ENCODE measurements at places on chromosomes 11 and 22. TPM values are rescaled to one million over a fixed set of nuclear protein-coding genes. Genes with fewer than 3 reads are reported as not detected.
A peak's percentile ranks its signal among the peaks of the same experiment; 100 is the strongest.

RFPL3 gene
- polyA plus RNA-seq = not detected

IL18 gene
- 129 TPM for polyA plus RNA-seq

CARNS1 gene
- not detected for polyA plus RNA-seq

MYRF gene
- polyA plus RNA-seq = 6.4 TPM

OR5AL1 gene
- not detected for polyA plus RNA-seq

MOGAT2 gene
- polyA plus RNA-seq = 98.5 TPM

RIBC2 gene
- 1.5 TPM for polyA plus RNA-seq

OR52E8 gene
- not detected for polyA plus RNA-seq

DNA sequence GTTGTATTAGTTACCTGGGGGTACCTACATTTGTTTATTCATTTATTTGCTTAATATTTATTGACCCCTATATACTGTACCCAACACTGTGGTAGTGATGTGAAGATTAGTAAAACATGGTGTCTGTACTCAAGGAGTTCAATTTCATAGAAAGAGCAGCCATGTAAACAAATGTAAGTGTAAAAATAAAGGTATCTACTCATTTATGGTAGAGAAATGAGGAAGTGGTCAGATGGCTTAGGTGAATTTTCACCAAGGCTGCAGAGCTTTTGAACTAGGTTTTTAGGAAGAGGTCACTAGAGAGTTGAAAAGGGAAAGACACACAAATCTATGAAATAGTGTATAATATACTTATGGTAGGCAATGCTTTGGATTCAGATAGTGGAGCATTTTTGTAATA is 11.1 kb downstream of the CTR9 start:
- DNase-seq = no peak
- no peaks in the 10 kb centered on the region for H3K4me1 ChIP-seq
- H3K36me3 ChIP-seq = peaks cover 100% of the 10 kb centered on the region

GRCh38 chr11:70531281-70532065 is 133.1 kb downstream of the CTTN start:
- no peaks in the 10 kb centered on the region for H3K4me1 ChIP-seq
- no peak overlapping the region for H3K27ac ChIP-seq
- H3K36me3 ChIP-seq = no peaks in the 10 kb centered on the region

- H3K27me3 ChIP-seq = no peaks in the 10 kb centered on the region
- H3K4me3 ChIP-seq = no peak overlapping the region
- no peaks in the 10 kb centered on the region for H3K36me3 ChIP-seq
- H3K4me1 ChIP-seq = peaks cover 85% of the 10 kb centered on the region
- no peak for DNase-seq
- H3K27ac ChIP-seq = peak overlapping the region; percentile 82
Measured at GRCh38 chr22:27880778-27881394, 38.2 kb downstream of the PITPNB start.

GRCh38 chr22:37844904-37845329 is 783 bp upstream of the ANKRD54 start:
- H3K27ac ChIP-seq = peak overlapping the region; percentile 90
- H3K36me3 ChIP-seq = peaks cover 2% of the 10 kb centered on the region

GRCh38 chr11:63670433-63671321 is 499 bp downstream of the ATL3 start:
- peak; percentile 77 for DNase-seq
- peak overlapping the region; percentile 98 for H3K27ac ChIP-seq
- H3K27me3 ChIP-seq = no peaks in the 10 kb centered on the region
- peak overlapping the region; percentile 76 for H3K4me3 ChIP-seq
- peaks cover 50% of the 10 kb centered on the region for H3K4me1 ChIP-seq

GRCh38 chr11:67592880-67593564 is 9.4 kb downstream of the GSTP1 start:
- peak; percentile 28 for DNase-seq
- H3K27ac ChIP-seq = no peak overlapping the region

GRCh38 chr11:76269661-76270261 is 63.5 kb upstream of the WNT11 start:
- no peaks in the 10 kb centered on the region for H3K27me3 ChIP-seq
- H3K36me3 ChIP-seq = no peaks in the 10 kb centered on the region
- H3K4me3 ChIP-seq = no peak overlapping the region
- peak overlapping the region; percentile 23 for H3K27ac ChIP-seq

DNA sequence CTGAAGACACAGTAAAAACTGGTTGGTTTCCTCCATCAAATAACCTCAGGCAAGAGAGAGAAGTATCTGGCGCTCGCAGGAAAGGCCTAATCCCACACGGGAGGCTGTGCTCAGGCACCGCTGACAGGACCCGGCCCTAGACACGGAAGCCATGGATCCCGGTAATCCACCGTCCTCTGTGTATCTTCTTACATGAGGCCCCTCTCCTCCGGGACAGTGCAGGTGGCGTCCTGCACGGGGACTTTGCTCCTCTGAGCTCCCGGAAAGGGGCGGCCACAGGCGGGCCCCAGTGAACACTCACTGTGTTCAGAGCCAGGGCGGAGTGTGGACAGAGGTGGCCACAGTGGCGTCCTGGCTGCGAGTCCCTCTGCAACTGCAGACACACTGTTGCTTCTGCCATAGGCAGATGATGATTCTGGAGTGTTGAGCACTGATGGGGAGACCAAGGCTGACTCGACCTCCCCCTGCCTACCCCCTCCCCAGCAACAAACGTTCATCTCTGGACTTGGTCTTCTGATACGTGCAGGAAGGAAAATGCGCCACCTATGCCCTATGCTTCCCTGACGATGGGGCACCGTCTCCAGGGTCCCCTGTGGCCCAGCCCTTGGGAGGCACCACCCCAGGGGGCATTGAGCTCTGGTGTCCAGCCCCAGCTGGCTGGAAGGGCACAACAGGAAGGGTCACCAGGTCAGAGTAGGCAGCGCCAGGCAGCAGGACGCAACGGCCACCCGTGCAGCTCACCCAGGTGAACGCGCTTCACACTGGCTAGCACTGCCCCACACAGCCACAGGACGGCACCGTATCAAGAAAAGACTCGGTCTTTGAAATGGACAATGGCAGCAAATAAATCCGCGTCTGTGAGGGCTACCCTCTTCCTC is 95.7 kb downstream of the TRMU start:
- no peaks in the 10 kb centered on the region for H3K4me1 ChIP-seq
- H3K27ac ChIP-seq = no peak overlapping the region
- H3K4me3 ChIP-seq = no peak overlapping the region
- no peaks in the 10 kb centered on the region for H3K36me3 ChIP-seq
- no peak for DNase-seq

- no peaks in the 10 kb centered on the region for H3K27me3 ChIP-seq
- H3K27ac ChIP-seq = no peak overlapping the region
- H3K4me3 ChIP-seq = no peak overlapping the region
- no peak for DNase-seq
Measured at GRCh38 chr22:22948651-22949571, 61.3 kb downstream of the IGLL5 start.

GRCh38 chr11:66845143-66845875 is 2.1 kb downstream of the RCE1 start:
- no peaks in the 10 kb centered on the region for H3K27me3 ChIP-seq
- H3K4me1 ChIP-seq = peaks cover 28% of the 10 kb centered on the region
- H3K36me3 ChIP-seq = peaks cover 14% of the 10 kb centered on the region
- H3K4me3 ChIP-seq = no peak overlapping the region

- no peaks in the 10 kb centered on the region for H3K27me3 ChIP-seq
- no peaks in the 10 kb centered on the region for H3K36me3 ChIP-seq
- DNase-seq = no peak
- H3K4me3 ChIP-seq = no peak overlapping the region
Measured at GRCh38 chr11:37788141-37788877, 1190.3 kb upstream of the RAG2 start.

DNA sequence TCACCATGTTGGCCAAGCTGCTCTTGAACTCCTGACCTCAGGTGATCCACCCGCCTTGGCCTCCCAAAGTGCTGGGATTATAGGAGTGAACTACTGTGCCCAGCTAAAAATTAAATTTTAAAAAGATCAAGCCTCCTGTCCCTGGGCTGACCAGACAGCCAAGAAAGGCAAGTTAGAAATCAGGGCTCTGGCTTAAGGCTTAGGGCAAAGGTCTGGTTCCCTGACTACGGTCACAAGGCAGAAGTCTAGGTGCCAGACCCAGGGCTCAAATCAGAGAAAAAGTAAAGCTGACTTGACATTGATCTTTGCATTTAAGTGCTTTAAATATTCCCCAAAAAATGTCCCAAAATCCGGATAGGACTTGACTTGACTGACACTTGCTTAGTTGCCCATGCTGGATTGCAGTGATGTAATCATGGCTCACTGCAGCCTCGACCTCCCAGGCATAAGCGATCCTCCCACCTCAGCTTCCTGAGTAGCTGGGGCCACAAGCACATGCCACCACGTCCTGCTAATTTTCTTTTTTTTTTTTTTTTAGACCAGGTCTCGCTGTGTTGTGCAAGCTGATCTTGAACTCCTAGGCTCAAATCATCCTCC is 17.3 kb upstream of the CRKL start:
- H3K27me3 ChIP-seq = no peaks in the 10 kb centered on the region
- no peak overlapping the region for H3K4me3 ChIP-seq
- no peaks in the 10 kb centered on the region for H3K4me1 ChIP-seq

- H3K27ac ChIP-seq = no peak overlapping the region
- DNase-seq = no peak
- peaks cover 5% of the 10 kb centered on the region for H3K36me3 ChIP-seq
- H3K4me3 ChIP-seq = no peak overlapping the region
- H3K27me3 ChIP-seq = no peaks in the 10 kb centered on the region
Measured at GRCh38 chr11:73907191-73907590, 30.4 kb downstream of the PAAF1 start.
